Stimulated activated CD4-positive, alpha-beta T cell treated with anti-CD3 and anti-CD28 coated beads, Interleukin-4, amount 100 ng/mL, for 1 hour (primary cell): ENCODE measurements at places on chromosomes 16 and 17.

GRCh38 chr17:10745231-10745630, 15.4 kb upstream of the TMEM220 start:
- DNase-seq, result no peak

GRCh38 chr16:60541535-60541934, 1494.7 kb downstream of the CDH8 start:
- no peak for DNase-seq

GRCh38 chr16:53558710-53559109, 55.7 kb upstream of the AKTIP start:
- DNase-seq, result no peak

- no peak for DNase-seq
Measured at GRCh38 chr16:66324815-66325515, 41.5 kb upstream of the CDH5 start.

DNA sequence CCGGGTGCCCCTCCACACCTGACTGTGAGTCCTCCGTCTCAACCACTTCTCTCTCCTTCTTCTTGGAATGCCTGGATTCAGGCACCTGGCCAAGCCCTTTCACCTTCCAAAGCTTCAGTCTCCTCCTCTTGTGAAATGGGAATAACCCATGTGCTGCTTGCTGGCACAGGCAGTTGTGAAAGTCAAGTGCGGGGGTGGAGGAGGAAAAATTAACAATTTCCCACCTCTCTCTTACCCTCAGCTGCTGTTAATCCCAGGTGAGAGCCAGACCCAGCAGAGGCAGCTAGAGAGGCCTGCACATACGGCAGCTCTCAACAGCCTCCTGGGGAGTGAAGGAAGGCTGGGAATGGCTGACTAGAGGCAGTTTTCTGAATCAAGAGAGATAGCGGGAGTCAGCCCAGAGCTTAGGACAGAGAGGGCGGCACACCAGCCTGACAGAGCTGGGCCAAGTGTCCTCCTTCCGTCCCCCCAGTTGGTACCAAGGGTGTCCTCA, 77.9 kb upstream of the LGALS9 start:
- no peak for DNase-seq

DNA sequence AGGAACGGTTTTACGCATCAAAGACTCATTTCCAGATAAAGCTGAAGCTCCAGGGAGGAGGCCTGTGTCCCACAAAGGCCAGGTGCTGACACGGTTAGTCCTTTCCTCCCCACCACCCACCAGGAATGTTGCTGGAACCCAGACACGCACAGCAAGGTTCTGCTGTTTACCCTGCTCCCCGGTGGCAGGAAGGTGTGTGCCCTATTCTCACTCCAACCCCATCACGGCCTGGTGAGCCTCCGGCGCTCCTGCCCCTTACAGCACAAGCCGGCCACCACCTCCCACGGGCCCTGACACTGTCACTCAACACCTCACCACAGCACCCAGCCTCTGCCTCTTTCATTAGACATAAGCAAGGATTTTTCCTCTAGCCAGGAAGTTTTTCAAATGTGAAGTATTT, 47.8 kb downstream of the ANKRD11 start:
- DNase-seq, result no peak

DNA sequence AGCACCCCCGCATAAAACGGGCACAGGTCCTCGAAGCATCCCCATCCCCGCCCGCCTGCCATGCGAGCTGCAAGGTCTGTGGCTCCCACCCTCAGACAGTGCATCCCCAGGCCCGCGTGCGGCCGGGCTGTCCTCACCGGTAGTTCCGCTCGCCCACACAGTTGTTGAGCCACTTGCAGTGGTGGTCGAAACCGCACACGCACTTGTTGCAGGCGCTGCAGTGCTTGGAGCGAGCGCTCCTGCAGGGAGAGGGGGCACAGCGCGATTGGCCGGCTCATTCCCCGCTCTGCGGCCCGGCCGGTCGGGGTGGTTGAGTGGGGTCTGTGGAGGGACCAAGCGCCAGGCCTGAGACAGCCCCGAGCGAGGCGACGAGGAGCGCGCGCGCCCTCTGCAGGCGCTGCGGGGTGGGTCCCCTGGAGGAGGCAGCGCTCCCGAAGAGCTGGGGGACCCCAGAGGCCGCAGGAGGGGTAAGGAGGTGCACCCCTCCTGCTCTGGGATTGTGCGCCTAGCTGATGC, 6.0 kb upstream of the TPPP3 start:
- peak; percentile 61 for DNase-seq

DNA sequence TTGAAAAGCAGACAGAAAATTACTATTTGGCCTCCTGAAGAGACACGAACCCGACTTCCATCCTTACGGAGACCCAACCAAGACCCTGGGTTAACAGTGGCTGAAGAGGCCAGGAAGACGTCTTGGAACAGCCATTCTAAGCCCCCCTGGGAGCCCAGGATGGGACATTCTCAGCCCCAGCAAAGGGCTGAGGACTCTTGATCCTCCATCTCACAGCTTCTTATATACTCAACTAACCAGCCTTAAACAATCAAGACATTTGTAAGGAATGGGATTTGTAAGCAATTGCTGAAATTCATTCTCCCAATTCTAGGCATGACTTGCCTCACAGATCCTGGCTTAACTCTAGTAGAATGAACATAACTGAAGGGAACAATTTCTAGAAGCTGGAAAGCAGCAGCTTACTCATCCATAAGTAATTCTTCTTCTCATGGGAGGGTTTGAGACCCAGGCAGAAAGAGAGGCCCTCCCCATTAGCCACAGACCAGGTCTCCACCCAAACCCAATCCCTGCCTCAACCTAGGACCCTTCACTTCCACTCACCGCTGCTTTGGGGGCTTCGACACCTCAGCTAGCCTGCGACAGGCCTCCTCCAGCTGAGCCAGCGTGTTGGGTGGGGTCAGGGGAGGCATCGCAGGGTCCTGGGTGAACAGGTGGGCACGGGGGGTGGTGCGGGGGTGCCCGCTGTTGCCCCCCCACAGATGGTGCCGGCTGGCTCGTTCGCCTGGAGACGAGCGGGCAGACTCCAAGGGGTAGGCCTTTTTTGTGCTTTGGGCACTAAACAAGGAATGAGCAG, 25.5 kb downstream of the AXIN2 start:
- DNase-seq, result no peak

GRCh38 chr16:14338236-14338635, 267.1 kb downstream of the MRTFB start:
- no peak for DNase-seq

DNA sequence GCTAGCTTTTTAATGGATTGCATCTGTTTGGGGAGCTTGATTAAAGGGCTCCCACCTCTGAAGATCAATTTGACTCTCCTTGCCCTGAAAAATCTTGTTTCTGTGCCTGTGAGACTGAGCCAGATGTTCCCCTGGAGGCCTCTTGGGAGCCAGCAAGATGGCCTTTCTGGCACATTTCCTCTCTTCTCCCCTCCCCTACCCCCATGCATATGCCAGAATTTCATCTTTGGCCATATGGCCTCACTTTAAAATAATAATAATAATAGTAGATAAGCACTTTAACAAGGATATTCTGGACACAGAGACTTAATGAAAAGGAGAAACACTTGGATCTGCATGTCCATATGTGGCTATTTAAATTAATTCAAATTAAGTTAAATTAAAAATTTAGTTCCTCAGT, 144.1 kb upstream of the CES5A start:
- no peak for DNase-seq
